SW 1271 (cell line): ENCODE measurements at places on chromosomes 4 and X.
A peak's percentile ranks its signal among the peaks of the same experiment; 100 is the strongest.

GRCh38 chrX:2643880-2644279, 47.2 kb upstream of the CD99 start:
- DNase-seq = no peak

DNA sequence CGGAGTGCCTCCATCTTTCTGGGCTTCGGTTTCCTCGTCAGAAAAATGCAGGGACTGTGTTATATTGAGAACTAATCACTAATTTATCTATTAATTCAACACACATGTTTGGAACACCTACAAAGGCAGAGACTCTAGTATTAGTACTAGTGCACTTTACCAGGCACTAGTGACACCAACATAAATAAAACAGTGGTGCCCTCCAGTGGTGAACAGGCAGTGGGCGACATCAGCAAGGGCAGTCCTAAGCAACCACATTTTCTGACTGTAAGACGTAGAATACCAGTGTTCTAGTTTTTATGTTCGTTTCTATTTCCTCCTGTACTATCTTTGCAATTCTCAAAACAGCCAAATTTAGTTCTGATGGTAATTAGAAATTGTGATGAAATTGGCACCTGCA, 69.1 kb upstream of the UCP1 start:
- no peak for DNase-seq

DNA sequence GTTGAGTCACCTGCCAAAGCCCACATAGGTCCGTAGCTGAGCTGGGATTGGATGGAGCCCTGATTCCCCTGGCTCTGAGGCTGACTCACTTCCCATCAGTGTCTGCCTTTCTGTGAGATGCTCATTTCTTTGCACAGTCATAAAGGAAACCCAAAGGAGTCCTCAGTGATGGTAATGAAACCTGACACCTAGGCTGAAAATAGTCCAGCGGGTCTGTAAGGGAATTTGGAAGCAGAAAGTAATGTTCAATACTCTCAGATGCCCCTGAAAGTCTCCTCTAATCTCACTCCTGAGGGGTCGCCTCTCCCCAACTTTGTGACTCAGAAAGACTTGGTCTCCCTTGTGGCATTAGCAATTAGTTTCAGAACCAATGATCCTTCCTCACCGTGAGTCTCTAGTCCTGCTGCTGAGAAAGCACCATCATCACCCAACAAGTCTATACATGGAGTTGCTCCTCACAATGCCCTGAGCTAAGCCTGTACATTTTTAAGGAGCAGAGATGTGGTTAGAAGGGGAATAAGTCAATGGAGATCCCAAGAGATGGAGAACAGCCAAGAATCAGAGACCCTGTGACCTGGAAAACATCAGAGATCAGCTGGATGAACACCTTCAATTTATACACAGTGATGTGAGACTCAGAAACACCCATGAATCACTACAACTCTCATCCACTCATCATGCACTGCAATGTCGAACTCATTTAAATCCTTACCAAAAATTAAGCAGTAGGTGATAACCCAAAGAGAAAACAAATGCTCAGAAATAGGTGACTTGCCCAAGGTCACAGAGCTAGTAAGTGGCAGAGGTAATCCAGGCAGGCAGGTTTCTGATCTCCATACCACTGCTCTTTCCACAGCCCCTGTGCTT, 219.0 kb upstream of the CPEB2 start:
- no peak for DNase-seq

DNA sequence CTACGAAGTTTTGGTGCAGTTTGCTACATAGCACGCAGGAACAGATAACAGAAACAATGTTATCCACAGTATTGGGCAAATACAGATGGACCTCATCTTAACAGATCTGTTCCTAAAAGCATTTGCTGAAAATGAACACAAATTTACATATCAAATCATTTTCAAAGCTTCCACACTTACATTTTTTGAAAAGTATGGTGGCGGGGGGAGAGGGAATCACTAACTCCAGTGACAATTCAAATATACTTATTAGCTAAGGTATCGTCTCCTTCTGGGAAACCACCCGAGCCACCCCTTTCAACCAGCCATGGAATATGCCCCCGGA, 175.0 kb downstream of the NSUN7 start:
- DNase-seq = no peak

- DNase-seq = no peak
Measured at GRCh38 chr4:8289956-8290700, 20.6 kb downstream of the HTRA3 start.

DNA sequence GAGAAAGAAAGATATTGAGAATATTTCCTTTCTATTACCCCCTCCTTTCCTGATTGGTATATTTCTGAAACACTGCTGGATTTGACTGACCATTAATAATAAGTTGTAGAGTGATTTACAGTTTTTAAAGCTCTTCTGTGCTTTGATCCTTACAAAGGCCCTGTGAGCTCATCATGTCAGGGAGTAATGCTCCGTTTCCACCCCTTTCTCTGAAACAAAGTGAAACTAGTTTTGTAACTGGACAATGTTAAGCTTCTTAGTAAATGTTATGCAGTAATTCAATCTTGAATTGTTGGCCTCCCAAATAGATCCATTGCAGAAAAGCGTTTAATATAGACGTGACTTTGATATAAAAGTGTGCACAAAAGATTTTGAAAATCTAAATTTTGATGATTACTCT, 190.1 kb upstream of the GNPDA2 start:
- peak; percentile 29 for DNase-seq

- no peak for DNase-seq
Measured at GRCh38 chr4:101689220-101689619, 101.3 kb upstream of the BANK1 start.

- no peak for DNase-seq
Measured at GRCh38 chr4:15964159-15964558, 1.2 kb upstream of the FGFBP2 start.

GRCh38 chr4:3201718-3202702, 46.9 kb upstream of the MSANTD1 start:
- no peak for DNase-seq

DNA sequence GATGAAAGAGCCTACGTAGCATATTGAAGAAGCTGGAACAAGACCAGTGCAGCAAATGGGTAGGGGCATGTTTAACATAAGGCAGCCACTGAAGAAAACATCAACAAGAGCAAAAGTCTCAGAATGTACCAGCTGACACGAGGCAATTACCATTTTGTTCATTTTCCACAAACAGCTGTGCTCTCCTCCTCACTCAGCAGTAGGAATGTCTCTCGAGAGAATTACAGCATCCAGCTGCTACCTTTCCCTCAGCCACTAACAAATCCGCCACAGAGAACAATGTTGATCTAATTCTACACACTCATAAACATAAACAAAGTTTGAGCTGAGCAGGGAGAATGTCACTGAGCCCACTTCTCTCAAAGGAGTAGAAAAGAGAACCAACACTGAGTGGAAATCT, 68.0 kb downstream of the OPHN1 start:
- DNase-seq = no peak

DNA sequence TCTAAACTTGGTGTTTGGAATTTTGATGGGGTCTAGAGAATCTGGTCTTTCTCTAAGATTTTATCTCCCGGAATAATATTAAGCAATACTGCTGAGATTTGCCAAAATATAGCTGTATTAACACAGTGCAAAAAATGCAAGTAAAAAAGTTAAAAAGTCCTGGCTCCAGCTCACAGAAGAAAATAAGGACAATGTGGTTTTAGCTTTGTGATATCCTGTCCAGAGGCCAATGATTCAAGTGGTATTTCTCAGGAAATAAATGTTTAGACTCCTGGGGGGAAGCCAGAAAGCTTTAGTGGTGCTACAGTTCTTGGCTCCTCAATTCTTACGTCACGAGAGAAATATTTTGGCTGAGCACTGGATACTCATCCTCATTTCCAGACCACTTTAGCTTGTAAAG, 40.9 kb upstream of the IL13RA2 start:
- DNase-seq = no peak

- DNase-seq = no peak
Measured at GRCh38 chr4:151358266-151358665, 32.9 kb upstream of the SH3D19 start.

GRCh38 chr4:14196131-14196530, 568.6 kb upstream of the BOD1L1 start:
- no peak for DNase-seq

DNA sequence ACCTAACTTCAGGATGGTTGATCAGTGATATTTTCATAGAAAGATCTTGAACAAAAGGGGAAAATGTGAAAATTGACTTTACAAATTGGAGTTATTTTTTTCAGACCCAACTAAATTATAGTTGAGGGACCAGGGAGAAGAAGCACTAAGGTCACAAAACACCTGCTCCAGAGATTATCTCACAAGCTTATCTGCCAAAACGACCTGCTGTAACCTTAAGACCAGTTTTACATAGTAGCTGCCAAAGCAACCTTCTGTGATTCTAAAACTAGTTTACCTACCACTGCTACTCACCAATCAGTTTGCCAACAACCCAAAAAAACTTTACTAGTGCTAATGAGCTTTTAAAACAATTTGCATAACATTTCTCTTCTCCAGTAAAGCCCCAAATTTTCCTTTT, 972.1 kb downstream of the C4orf33 start:
- DNase-seq = no peak

DNA sequence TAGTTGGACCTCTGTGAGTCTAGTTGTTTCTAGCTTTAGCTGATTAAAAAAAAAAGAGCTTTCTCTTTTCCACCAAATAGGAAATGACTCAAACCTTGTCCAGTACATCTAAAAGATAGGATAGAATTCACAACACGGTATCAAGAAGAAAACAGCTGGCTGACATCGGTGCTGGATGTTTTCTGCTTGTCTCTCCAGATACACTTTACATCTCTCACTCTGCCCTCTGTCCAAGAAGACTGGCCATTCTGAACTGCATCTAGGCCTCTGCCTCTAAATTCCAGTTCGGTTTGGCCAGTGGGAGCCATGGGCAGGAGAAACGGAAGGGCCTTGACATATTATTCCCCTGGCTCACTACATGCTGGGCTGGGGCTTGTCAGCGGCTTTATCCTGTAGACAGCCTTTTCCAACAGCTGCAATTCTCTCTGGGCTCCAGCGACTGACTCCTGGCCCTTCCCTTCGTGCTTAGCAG, 57.3 kb upstream of the SHISA3 start:
- DNase-seq = no peak

GRCh38 chr4:108141213-108141950, 27.4 kb downstream of the LEF1 start:
- DNase-seq = no peak

- no peak for DNase-seq
Measured at GRCh38 chr4:71635139-71635748, 148.6 kb downstream of the GC start.

GRCh38 chrX:117570160-117570559, 546.5 kb downstream of the KLHL13 start:
- DNase-seq = no peak

GRCh38 chrX:130079824-130080406, 30.4 kb downstream of the ELF4 start:
- peak; percentile 1 for DNase-seq

DNA sequence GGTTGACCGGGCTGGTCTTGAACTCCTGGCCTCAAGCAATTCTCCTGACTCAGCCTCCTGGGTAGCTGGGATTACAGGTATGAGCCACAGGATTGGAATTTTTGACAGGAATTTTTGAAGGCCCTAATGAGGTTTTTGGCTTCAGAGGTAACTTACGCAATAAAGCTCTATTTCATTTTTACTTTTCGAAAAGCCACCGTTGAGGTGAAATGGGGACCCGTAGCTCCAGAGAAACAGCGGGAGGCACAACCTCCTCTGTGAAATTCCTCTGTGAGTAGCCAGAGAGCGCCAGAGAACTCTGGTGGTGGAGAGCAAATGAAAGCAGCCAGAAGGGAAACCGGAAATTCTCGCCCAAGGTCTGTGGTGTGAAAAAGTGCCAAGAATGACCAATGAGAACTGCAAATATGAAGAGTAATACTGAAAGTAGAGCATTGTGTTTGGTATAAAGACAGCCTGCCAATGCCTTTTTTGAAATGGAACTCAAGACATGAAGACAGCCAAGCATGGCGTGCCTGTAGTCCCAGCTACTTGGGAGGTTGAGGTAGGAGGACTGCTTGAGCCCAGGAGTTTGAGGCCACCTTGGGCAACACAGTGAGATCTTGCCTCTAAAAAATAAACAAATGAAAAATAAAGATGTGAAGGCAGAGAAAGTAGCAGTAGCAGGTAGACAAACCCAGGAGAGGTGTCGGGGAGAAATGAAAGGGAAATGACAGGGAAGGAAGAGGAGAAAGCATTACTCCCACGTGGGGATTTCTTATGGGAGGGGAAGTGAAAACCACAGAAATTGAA, 33.0 kb upstream of the TMEM131L start:
- no peak for DNase-seq

GRCh38 chrX:133302775-133303445, 84.8 kb upstream of the TFDP3 start:
- no peak for DNase-seq

- DNase-seq = no peak
Measured at GRCh38 chr4:99645638-99646037, 12.0 kb downstream of the C4orf54 start.

DNA sequence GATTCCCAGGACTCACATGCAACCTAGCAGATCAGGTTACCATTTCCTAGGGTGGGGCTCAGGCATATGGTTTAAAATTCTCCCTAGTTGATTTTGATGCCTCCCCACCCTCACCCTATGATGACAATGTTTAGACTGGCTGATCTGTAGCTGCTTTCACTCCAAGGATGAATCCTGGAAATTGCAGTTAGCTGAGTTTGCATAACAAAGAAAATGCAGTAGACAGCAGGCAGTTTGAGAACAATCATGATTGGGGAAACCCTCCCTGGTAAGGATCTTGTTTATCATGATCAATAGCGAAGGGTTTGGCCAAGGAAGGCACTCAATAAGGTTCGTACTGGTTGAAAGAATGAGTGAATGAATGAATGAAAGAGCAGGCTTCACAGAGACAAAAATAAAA, 2.1 kb downstream of the ZNF518B start:
- DNase-seq = no peak

GRCh38 chr4:151418385-151418784, 9.4 kb downstream of the FHIP1A start:
- peak; percentile 47 for DNase-seq

DNA sequence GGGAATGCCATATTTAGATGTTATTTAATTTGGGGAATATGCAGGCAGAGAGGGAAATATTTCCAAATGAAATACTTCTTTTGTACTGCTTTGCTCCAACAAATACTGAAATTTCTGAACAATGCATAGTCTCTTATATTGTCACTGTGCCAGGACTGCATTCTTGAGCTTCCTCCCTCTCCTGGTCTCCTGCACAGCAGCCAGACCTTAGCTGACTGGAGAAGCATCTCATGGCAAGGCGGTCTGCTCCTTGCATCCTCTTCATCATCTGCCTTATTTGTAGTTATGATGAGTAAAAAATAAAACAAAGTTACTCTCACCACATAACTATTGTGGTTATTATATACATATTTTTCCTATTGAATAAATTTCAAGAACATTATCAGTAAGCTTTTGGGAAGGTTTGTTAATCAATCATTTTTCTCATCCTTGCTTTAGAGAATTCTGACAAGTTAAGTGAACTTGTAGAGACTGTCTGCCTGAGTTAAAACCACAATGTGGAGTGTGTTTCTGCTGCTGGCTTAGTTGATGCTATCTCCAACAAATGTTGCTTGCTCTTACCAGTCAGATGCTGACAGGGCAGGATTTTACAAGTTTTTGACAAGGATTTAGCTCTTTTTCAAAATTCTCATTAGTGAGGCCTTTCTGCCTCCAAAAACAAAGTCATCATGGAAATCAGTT, 153.6 kb downstream of the SOWAHB start:
- DNase-seq = no peak
